Upper lobe of left lung (tissue), 6 donors: ENCODE measurements at places on chromosomes 4 and X. TPM values are rescaled to one million over a fixed set of nuclear protein-coding genes. Genes with fewer than 3 reads are reported as not detected.

MAGEA2 gene
- total RNA-seq, result not detected

NXF2B gene
- total RNA-seq, result 0.39 TPM

DNA sequence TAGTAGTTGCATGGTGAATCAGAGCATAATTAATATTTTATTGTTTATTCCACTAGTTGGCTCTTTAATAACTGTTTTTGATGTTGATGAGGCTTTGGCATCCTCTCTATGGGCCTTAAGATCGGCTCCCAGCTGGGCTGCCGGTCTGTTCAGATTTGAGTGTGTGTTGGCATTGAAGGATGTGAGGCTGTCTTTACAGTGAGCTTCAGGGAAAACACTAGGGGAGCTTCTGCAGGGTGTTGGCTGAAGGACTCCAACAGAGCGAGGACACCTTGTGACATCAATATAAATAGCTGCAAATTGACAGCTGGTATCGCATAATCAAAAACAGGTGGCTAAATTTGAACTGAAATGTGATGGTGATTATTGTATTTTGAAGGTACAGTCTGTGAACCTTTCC lies 322.0 kb downstream of the FSTL5 start:
- no peak for DNase-seq

DNA sequence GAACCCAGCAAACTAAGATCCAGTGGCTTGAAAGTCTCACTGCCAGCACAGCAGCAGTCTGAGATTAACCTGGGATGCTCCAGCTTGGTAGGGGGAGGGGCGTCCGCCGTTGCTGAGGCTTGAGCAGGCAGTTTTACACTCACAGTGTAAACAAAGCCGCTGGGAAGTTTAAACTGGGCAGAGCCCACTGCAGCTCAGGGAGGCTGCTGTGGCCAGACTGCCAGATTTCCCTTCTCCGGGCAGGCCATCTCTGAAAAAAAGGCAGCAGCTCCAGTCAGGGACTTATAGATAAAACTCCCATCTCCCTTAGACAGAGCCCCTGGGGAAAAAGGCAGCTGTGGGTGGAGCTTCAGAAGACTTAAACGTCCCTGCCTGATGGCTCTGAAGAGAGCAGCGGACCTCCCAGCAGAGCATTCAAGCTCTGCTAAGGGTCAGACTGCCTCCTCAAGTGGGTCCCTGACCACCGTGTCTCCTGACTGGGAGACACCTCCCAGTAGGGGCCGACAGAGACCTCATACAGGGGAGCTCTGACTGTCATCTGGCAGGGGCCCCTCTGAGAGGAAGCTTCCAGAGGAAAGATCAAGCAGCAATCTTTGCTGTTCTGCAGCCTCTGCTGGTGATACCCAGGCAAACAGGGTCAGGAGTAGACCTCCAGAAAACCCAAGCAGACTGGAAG lies 45.1 kb upstream of the CDX4 start:
- no peak for DNase-seq

PDLIM3 gene
- 183 TPM for total RNA-seq

DNA sequence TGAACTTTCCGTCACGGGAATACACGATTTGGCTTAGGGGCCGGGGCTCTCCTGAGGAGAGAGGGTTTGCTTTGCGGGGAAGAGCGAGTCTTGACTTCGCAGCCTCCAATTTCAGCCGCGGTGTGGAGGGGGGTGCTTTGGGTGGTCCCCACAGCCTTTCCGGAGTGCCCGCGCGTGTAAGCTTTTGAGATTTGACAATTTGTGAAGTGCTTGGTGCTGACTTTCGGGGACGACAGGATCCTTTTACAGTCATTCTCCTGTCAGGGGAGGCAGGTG lies 355 bp downstream of the SCML1 start:
- DNase-seq, result no peak

- no peak for DNase-seq
Observed at GRCh38 chr4:110977554-110977953, 354.7 kb upstream of the PITX2 start.

RHOH gene
- total RNA-seq, result 5.5 TPM

DNA sequence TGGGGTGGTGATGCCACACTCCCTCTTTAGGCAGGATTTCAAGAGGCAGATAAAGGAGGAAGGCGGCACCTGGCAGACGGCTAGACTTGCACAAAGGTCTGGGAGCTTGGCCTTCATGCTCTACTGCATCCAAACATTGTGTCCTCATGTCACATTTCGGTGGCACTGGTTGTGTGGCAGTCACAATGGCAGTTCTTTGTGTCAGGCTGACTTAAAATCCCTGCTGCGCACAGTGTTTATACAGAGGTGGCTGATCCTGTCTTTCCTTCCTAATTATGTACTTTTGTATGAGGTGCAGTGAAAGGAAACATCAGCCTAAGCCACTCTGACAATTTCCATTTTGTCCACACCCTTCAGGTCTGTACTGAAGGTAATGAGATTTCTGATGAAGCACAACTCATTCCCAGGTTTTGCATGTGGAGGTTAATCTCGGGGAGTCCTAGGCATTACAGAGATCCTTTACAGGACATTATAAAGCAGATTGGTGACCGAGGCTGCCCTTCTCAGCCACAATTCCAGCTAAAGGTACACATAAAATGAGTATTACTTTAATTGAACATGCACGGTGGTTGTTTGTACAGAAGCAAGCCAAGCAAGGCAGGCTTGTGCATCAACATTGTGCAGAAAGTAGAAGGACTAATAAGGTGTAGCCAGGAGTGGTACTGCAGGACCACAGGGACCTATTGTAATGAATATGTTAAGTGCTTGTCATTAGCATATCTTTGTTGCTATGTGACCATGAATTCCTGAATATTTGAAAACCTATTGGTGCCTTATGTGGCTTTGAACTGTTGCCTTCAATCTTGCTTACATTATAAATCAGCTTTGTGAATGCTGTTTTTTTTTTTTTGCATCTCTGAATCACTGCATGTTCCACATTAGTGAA lies 147.6 kb downstream of the STK32B start:
- no peak for DNase-seq

DNA sequence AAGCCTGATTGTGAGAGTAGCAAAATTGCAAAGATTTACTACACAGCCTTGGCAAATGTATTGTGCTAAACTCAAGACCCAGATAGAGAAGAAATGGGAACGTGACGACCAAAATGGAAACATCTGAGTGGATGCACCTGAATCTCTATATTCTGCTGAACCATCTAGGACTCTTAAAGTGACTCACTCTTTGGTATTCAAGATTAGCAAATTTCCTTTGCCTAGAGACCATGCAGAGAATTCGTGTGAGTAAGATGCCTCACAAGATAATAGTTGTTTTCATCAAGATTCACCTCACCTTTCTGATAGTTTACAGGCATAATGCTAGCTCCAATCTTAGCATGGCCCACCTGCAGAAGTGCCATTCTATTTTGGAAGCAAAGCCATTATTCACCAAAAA lies 14.4 kb upstream of the ATOH1 start:
- DNase-seq, result no peak

DNA sequence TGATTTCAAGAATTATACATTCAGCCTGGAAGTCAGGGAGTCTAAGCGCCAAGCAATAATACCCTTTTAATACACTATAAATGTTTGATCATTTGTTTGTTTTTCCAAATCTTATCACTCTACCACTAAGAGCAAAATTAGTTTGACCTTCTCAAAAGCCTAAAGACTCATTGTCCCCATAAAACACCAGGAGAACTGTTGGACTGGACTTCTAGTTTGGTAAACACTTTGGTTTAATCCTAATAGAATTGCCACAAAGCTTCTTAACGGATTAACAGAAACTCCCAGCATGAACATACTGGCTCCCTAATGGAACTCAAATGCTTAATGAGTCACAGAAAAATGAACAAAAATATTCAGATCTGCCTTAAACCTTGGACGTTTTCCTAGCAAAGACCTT lies 34.9 kb downstream of the SYTL5 start:
- no peak for DNase-seq

GRCh38 chr4:109294006-109294405 lies 8.5 kb downstream of the COL25A1 start:
- no peak for DNase-seq
